Stimulated activated effector memory CD8-positive, alpha-beta T cell treated with anti-CD3 and anti-CD28 coated beads, Interleukin-12 subunit alpha, Interleukin-12 subunit beta, amount 100 ng/mL, for 72 hours (primary cell): ENCODE measurements at places on chromosomes 12 and 14.
A peak's percentile ranks its signal among the peaks of the same experiment; 100 is the strongest.

- DNase-seq: no peak
Measured at GRCh38 chr12:101969-102878, 35.7 kb downstream of the IQSEC3 start.

- no peak for DNase-seq
Measured at GRCh38 chr14:75660238-75660629, 442 bp downstream of the ERG28 start.

DNA sequence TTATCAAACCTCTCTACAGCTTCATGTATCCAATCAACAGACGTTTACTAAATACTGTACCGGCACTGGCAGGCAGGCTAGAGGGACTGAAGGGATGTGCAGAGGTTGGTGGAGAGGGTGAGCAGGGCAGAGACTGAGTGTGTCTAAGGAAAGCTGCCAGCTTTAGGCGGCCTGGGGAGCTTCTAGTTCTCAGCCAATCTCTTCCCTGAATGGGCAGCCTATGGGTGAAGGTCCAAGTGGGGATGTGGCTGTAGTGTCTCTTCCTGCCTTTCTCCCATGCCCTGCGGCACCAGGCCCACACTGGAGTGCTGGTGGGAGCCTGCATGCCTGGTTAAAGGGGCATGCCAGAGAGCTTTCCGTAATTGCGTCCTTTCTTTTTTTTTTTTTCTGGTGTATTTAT is 239.8 kb downstream of the CACNA1C start:
- no peak for DNase-seq

GRCh38 chr14:92317511-92317910 is 5.5 kb upstream of the SLC24A4 start:
- DNase-seq: no peak

- no peak for DNase-seq
Measured at GRCh38 chr14:68397822-68398221, 395.0 kb downstream of the ZFP36L1 start.

- DNase-seq: peak; percentile 72
Measured at GRCh38 chr12:8018666-8019581, 13.6 kb upstream of the FOXJ2 start.

DNA sequence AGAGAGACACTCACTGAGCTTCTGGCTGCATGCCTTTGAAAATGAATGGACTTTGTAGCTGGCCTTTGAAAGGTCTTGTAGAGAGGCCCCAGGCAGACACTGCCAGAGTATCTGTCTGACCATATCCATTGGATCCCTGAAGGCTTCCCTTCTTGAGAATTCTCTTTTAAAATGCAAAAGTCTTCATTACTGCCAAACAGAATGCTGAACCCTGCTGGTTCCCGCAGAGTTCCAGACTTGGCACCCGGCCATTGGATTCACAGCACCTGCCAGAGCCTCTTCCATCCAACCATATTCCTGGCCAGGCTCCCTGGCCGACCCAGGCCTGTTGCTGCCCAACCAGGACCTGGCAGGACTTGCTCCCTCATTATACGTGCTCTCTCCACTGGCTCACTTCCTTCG is 182.5 kb downstream of the GXYLT1 start:
- DNase-seq: no peak

DNA sequence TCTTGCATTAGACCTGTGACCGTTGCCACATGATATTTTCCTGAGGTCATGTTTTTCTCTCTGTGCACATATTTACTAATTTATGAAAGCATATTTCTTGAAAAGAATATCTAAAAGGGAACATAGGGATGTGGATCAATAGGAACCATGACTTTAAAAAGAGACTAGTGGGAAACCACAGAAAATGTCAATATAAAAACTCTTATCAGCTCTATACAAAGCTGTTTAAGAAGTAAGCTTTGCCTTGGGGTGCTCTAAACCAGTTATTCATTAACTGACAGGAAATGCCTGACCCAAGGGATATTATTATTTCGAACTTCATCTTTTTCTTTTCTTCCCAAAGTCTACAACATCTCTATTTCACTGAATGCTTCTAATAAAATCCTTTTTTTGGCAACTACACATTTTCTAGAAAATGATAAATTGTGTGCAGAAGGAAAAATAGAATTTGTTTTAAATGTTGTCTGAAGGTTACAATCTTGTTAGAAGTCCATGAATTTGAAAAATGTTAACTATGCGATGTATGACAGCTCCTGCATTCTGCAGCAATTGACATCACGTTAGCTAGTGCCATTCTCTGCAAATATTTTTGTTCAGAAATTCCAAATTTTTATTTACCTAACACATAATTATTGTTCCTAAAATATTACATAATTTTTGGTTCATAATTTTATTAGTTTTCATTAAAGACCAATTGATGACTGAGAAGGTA is 345.0 kb downstream of the SLC16A7 start:
- DNase-seq: no peak

- no peak for DNase-seq
Measured at GRCh38 chr14:98714626-98715425, 557.2 kb downstream of the BCL11B start.

DNA sequence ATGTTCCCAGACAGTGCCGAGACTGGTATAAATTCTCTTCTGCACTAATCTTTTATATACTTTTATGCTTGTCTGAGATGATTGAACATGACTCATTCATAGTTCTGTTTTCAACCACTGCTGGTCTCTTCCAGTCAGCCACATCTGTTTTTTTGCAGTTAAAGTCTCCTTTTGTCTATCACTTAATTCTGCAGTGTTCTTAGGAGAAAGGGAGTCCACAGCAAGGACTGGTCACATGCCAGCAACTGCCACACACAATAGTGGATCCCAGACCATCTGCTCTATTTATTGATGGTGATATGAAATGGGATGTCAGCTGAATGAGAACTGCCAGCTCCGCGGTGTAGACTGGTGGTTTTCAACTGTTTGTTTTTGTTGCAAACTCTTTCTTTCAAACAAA is 379.8 kb downstream of the MED13L start:
- DNase-seq: no peak

DNA sequence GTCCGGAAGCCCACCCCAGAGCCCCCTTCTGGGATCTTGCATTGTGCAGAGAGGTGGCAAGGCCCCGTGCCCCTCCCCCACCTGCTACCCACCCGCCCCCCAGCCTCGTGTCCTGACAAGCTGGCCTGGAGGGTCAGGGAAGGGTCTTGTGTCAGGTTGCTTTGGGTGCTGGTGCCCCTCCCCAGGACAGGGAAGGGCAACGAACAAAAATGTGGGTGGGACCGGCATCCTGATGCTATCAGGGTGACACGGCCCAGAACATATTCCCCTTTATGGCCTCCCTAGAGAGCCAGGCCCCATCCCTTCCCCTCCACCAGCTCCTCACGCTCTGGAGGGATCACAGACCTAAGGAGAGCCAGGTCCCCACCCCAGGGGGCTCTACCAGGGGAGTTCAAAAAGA is 38.7 kb upstream of the TMEM179 start:
- DNase-seq: no peak

- DNase-seq: no peak
Measured at GRCh38 chr14:99731547-99732435, 47.7 kb downstream of the CYP46A1 start.
